ENCODE measurements at places on chromosomes 2 and 18.

DNA sequence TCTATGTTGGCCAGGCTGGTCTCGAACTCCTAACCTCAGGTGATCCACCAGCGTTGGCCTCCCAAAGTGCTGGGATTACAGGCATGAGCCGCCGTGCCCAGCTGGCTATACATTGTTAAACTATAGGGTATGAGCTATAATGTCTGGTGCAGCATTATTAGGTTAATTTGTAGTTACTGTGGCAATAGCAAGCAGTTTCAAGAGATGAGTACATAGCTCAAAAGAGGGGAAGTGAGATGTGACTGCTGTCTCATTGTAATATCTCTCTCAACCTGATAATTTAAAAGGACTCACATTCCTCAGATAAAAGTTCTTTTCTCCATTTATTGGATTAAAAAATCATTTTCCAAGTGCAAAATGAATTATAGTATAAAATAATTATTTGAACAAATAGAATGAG, 116.4 kb downstream of the INO80D start:
- DNase-seq, result no peak

- DNase-seq, result no peak
These were observed 40.9 kb downstream of the TWIST2 start for GRCh38 chr2:238888781-238889180.

DNA sequence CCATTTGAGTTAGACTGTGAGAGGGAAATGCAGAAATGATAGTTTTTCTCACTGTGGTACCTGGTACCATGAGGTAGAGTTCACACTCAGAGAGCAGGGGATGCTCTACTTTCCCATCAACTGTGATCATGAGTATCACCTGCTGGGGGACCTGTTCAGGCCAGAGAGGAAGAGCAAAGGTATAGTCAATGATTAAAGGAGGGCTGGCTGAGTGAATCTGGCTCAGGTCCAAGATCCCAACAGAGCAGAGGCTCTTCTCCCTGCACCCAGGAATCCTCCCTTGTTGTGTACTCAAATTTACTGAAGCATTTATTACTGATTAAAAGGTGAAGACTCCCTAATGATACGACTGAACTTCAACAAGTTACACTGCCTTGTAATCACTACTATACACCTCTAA, 104.6 kb upstream of the CHRNA1 start:
- DNase-seq, result no peak

DNA sequence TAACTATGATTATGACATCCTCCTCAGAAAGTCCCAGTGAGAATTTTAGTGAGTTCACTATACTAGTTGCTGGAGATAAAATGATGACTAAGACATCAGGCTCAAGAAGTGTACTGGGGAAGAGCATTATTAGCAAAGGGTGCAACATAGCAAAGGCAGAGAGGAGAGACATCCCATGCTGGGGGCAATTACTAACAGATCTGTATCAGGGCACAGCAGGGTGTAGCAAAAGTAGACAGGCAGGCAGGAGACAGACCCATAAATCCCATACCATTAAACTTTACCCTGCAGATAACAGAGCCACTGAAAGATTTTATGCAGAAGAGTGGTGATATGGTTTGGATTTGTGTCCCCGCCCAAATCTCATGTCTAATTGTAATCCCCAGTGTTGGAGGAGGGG, 161.7 kb downstream of the SP3 start:
- DNase-seq, result no peak

DNA sequence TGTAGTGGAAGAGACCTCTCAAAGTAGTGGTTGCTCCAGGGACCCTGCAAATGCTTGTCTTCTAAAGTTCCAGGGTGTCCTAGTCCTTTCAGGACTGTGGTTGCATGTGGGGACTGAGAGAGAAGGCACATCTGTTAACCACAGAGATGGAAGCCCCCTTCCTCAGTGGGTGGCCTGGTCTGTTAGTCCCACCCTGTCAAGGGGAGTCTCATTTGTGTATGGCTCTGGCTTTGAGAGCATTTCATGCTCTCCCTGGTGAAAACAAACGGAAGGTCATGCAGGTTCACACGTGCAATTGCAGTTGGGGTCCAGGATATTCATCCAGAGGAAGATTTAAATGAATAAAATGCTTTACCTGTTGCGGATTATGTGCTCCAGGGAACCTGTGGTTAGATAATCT, 219.6 kb downstream of the PRKCE start:
- DNase-seq, result no peak

- DNase-seq, result no peak
These were observed 487.6 kb downstream of the THSD7B start for GRCh38 chr2:137252934-137253333.

DNA sequence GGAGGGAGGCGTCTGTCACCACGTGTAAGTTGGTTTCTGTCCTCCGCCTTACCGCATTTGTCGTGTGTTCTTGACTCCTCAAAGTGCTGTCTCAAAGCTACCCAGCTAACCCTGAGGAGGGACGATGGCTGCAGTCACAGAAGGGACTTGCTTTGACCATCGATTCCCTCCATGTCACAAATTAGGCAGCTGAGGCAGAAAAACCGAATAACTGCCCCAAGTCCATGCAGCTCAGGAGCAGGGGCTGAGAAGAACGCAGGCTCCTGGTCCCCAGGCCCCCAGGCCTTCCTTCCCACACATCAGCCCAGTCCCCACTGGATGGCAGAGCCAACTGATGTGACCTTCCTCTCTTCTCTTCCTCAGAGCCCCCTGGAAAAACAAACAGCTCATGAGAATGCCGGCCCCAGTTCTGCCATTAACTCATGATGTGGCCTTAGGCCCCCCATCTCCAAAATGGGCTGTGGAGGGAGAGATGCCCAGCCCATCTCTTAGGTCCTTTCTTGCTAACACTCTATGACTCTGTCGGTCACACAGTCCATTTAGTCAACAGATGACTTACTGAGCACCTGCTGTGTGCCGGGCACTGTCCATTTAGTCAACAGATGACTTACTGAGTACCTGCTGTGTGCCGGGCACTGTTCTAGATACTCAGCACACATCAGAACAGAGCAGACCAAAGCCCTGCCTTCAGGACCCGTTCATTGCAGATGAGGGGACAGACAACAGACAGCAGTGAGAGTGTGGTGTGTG, 19.6 kb downstream of the MTERF4 start:
- DNase-seq, result no peak

GRCh38 chr2:118016911-118017310, 3.0 kb upstream of the CCDC93 start:
- no peak for DNase-seq

DNA sequence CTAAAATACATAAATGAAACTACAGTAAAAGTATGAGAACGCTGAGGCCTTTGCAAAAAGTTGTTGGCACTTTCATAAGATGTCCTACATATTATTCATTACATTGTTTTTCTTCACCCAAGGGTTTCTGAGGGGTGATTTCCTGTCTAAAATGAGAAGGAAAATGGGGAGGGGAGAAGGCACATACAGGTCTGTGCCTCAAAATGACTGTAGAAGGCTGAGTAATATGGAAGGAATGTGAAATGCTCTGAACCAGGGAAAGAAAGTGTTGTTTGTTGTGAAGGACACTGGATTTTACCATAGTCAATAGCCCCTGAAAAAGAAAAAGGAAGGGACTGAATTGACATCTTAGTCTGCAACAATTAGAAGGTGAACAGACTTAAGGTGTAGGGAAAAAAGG, 99.5 kb upstream of the RNF152 start:
- peak; percentile 13 for DNase-seq

- no peak for DNase-seq
These were observed 55.2 kb upstream of the NRP2 start for GRCh38 chr2:205627085-205627484.

- DNase-seq, result no peak
These were observed 211.3 kb downstream of the CYP26B1 start for GRCh38 chr2:71936076-71937030.

DNA sequence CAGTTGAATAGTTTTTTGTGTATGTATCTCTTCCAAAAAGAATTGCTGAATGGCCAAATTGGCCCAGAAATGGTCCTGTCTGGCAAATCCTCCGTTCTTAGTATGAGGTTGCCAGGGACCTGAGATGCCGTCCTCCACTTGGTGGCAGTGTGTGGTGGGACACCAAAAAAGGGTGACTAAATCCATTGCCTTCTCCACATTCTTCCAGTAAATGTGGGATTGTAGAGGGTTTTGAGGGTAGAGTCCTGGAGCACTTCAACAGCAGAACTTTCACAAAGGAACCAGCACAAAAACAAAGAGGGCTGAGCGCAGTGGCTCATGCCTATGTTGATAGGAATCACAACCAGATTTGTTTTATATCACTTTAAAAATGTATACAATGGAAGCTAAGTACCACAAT, 199.9 kb downstream of the BCL2 start:
- peak; percentile 23 for DNase-seq

GRCh38 chr2:28188436-28188835, 204.2 kb upstream of the FOSL2 start:
- no peak for DNase-seq

DNA sequence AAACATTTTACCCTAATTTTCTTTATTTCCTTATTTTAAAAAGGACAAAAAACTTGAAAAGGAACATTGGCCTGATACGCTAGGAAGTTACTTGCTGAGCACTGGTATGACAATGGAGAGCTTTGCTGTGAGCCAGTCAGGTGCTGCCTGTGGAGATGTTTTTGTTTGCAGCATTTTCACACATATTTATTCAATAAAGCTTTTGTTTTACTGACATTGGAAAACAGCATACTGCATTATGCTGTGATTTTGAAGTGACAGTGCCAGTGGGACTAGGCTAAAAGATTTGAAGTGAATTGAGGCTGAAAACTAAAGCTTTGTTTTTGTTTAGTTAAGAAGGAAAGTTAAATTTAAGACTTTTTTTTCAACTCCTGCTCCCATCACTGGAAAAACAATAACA, 470.7 kb upstream of the ZEB2 start:
- DNase-seq, result no peak

DNA sequence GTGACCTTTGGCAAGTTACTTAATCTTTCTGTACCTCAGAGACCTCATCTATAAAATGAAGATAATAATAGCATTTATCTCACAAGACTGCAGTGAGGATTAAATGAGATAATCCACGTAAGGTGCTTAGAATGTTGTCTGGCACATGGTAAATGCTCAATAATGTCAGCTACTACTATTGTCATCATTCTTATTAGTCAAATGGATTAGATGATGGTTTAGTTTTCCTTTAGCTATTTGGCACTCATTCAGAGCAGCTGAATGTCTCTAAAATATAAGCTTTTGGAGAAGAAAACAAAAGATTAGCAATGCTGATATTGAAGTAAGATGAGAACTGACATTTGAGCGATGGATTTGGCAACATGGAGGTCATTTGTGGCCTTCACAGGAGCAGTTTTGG, 125.1 kb downstream of the AQP4 start:
- DNase-seq, result no peak

DNA sequence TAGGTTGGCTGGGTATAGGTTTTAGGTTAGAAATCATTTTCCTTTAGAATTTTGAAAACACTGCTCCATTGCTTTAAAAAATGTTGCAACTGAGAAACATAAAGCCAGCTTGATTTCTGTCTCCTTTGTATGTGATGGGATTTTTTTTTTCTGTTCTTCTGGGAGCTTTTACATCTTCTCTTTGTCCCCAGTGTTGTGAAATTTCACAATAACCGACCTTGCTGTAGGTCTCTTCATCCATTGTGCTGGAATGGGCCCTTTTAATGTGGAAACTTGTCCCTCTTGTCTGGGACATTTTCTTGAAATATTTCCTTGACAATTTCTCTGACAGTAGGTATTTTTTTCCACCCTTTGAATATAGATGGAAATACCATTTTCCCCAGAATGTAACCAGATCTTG, 44.0 kb upstream of the LAPTM4A start:
- no peak for DNase-seq

GRCh38 chr2:201779901-201780673, 646 bp downstream of the ALS2 start:
- no peak for DNase-seq

DNA sequence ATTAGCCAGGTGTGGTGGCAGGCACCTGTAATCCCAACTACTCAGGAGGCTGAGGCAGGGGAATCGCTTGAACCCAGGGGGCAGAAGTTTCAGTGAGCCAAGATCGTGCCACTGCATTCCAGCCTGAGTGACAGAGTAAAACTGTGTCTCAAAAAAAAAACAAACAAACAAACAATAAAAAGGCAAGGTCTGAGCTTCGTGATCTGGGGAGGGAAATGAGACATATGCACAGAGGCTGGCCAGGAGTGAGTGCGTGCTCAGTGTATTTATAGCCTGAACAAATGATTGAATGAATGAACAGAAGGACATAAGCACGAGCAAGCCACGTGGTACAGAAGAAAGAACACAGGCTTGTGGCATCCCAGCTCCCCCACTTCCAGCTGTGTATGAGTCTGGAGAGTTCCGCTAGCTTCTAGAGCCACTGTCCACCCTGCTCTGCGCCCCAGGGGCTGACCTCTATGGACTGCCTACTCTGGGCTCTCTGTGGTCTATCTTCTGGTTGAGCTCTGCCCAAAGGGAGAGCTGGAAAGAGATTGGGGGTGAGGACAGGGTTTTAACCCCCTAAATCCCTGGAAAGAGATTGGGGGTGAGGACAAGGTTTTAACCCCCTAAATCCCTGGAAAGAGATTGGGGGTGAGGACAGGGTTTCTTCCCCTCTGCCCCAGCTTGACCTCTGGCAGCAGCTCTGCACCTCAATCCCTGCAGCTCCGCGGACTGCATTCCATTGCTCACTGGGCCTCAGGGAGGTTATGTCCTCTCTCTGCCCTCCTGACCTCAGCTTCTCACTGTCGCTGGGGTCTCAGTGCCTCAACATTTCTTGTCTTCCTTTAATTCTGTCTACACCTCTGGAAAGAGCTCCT, 11.0 kb upstream of the ROCK2 start:
- no peak for DNase-seq

DNA sequence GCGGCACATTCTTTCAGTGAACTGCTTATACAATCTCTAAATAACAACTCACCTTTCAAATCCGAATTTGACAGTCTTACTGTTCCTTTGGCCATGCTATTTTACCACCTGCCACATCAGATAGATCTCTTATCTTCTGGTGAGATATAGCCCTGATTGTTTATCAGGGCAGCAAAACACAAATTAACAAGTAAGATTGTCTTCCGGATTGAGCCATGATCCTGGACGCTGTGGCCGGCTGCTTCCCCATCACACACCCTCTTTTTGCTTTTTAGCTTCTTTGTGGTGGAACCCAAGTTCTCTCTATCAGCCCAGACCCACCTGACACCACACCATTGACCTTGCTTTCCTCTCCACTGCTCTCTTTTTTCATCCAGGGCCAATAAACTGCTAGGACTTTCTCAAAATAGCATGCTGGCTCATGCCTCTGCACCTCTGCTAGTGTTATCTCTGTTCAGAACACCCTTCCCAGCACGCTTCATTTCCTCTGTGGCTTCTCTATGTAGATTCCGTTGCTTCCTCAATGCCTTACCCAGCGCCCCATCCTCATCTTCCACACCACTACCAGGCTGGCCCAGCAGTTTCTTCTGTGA, 111.8 kb upstream of the CNTNAP5 start:
- no peak for DNase-seq

DNA sequence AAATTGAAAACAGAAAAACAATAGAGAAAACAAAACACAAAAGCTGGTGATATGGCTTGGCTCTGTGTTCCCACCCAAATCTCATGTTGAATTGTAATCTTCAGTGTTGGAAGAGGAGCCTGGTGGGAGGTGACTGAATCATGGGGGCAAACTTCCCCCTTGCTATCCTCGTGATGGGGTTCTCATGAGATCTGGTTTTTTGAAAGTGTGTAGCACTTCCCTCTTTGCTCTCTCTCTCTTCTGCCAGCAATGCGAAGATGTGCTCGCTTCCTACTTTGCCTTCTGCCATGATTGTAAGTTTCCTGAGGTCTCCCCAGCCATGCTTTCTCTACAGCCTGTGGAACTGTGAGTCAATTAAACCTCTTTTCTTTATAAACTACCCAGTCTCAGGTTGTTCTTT, 112.3 kb upstream of the UXS1 start:
- DNase-seq, result no peak

- no peak for DNase-seq
These were observed 11.3 kb downstream of the TSHZ1 start for GRCh38 chr18:75221897-75222296.

- no peak for DNase-seq
These were observed 1.6 kb downstream of the SLC66A2 start for GRCh38 chr18:79949697-79950487.
